ENCODE measurements at places on chromosomes 12 and 14.

DNA sequence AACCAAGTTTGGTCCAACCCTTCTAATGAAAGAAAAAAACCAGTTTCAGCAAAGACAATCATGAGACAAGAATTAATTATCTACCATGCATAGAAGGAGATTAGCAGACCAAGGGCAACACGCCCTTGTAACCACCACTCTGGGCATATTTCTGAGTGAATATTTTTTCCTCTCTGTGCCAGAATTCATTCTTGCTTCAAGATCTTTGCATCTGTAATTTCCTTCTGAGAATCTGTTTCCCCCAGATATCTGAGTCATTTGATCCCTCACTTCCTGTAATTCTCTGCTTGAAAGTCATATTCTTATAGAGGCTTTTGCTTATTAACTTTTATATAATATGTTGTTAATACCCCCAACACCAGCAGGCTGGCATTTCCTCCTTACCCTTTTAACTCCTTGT lies 243.7 kb downstream of the SLC16A7 start:
- no peak for DNase-seq

DNA sequence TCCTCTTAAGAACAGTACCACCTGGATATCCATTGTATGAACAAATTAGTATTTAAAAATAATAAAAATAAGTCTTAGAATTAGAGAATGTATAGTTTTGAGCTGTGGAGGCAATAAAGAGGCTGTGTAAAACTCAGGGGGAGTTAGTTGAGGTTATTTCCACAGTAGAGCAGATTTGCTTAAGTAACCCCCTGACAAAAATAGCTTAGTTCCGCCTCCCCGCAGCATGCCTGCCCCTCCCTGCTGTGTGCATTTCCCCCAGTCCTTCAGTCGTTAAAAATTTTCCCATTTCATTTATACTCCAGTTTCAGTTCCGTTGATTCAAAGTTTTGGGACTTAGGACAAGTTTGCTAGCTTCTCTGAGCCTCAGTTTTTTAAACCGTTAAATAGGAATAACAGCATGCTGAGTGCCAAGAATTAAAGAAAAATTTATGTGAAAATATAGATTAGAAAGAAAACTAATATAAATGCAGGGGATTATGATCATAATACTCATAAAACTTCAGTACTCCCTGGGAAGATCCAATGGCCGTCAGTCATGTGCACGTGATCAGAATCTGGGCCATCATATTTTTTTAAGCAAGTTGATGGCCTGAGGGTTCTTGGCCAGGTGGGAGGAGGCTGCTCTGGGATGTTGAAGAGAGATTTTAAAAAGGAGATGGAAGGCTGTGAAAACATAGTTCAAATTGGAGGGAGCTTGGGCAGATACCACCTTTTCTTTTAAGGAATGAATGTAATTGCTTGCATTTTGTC lies 14.5 kb upstream of the SLC38A2 start:
- no peak for DNase-seq

- no peak for DNase-seq
Measured at GRCh38 chr14:20118795-20119194, 8.3 kb downstream of the OR4K17 start.

DNA sequence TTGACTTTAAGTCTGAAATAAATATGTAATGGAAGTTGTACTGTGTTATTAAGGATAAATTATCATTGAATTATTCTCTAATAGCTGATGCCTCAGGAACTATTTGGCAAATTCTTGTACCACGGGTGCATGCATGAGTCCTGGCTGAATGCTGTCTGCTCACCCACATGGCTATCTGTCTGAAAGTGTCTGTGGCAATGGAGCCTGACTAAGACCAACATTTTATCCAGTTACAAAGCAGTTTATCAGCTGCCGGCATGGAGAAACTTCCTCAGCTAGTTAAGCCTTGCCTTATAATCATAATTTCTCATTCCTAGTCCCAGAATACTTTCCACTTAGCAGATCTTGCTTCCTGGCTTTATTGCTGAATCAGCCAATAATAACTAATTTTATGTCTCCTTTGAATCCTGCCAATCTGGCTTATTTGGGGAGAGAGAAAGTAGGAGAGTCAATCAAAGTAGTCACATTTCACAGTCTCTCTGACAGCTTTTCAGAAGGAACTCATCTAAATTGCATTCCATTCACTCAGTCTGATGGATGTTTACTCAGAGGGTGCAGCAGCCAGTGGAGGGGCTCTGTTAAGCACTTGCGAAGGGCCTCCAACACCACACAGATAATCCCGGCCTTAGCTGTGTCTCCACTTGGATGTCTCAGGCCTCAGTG lies 280.6 kb upstream of the CLEC14A start:
- DNase-seq: no peak

- no peak for DNase-seq
Measured at GRCh38 chr12:7039403-7039802, 21.1 kb upstream of the C1S start.

DNA sequence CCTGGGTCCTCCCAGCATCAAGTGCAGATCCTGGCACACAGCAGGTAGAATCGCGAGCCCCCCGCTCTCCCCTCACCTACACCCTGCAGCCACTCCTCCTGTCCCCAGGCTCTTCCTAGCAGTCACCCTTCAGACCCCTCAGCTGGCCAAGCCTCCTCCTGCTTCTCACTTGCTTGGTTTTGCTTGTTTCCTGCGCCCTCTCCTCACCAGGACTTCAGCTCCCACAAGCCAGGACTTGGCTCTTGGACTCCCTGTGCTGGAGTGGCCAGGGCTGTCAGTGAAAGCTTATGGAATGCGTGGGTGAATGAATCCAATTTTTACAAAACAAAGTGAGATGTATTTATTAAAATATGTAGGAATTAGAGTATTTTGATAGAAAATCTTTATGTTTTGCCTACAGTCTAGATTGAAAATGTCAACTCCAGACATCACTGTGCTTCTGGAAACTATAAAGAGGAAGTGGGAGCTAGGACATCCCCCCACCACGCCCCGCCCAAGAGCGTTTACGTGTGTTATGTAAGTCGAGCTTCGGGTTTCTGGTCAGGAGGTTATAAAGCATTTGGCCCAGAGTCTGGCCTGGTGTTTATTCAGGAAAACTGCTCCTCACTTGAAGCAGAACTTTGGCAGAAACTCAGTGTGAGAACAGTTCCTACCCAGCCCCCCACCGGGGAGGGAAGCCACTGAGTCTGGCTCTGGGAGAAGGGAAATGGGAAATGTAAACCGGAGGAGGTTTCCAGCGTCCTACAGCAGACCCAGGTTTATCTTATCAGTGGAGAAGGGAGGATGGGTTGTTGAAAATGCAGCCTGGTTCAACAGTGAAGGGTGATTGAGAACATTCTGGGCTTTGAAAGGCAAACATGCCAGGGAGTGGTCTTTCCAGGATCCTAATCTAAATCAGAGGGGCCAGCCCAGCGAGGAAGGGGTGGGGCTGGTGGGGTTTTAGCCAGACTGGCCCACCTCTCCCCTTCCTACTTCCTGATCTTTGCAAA lies 8.8 kb downstream of the ALDH2 start:
- DNase-seq: no peak

GRCh38 chr14:47490766-47491165 lies 184.6 kb downstream of the MDGA2 start:
- no peak for DNase-seq

- no peak for DNase-seq
Measured at GRCh38 chr12:11347810-11348209, 37.6 kb upstream of the PRB4 start.

GRCh38 chr12:45329238-45329637 lies 113.3 kb downstream of the ANO6 start:
- no peak for DNase-seq
